ENCODE measurements at places on chromosomes 12 and 14.

GRCh38 chr12:91103624-91104023 lies 7.7 kb downstream of the LUM start:
- DNase-seq, result no peak

GRCh38 chr14:91653451-91653850 lies 78.4 kb downstream of the CATSPERB start:
- no peak for DNase-seq

- no peak for DNase-seq
These were observed 373.3 kb downstream of the MDGA2 start for GRCh38 chr14:47302121-47302520.

DNA sequence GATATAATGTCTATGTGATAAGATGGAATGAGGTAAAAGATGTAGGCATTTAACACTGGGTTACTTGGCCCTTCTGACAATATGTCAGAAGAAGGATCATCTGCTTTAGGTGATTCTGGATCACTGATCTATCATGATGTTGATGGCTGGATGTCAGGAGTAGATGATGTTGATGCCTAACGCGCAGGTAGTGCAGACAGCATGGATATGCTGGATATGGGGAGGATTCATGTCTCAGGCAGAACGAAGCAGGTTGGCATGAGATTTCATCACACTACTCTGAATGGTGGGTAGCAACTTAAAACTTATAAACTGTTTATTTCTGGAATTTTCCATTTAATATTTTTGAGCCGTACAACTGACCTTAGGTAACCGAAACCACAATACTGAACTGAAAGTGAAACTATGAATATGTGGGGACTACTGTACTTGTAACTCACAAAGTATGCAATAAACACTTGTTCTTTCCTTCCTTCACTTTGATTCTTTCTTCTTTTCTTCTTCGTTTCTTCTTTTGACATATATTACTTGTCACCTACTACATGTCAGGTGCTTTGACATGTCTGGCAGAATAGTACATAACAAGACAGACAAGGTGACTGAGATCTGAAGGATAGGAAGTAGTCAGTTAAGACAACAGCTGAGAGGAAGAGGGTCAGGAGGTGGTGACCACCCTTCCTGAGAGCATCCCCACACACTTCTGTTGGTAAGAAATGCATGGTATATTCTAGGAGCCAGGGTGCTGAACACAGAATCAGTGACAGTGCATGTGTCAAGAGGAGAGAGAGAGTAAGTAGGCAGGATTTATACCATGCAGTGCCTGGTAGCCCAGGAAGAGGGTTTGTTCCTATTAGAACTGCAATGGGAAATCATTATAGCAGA lies 238.8 kb downstream of the PPFIA2 start:
- no peak for DNase-seq

DNA sequence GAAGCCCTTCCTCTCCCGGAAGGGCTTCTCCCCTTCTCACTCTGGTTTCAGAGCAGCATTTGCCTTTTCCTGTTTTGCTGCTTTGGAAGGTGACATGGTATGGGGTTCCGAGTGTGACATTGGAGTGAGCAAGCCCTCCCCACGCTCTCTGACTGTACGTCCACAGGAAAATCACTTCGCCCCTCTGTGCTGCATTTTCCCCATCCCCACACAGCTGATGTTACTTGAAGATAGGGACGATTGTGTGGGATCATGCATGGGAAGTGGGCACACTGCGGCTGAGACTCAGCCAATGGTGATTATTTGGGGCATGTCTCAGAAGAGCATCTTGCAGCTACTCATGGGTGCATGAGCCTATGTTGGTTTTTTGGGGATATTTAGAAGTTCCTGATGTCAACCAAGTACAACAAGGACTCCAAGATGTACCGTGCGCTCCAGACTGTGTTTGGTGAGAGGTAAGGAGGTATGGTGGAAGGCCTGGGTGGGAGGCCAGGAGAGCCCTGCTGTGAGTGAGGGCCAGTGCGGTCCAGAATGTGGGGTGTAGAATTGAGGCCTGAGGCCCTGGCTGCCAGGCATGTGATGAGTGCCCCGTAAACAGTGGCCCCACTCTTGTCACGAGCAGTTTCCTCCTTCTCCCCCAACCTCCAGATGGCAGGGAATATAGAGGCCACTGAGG lies 15.1 kb downstream of the CYP46A1 start:
- DNase-seq, result no peak

GRCh38 chr12:48183876-48184548 lies 568 bp downstream of the CCDC184 start:
- DNase-seq, result no peak
